Natural killer cell (primary cell): ENCODE measurements at places on chromosomes 12 and 14. TPM values are rescaled to one million over a fixed set of nuclear protein-coding genes. Genes with fewer than 3 reads are reported as not detected.
A peak's percentile ranks its signal among the peaks of the same experiment; 100 is the strongest.

DNA sequence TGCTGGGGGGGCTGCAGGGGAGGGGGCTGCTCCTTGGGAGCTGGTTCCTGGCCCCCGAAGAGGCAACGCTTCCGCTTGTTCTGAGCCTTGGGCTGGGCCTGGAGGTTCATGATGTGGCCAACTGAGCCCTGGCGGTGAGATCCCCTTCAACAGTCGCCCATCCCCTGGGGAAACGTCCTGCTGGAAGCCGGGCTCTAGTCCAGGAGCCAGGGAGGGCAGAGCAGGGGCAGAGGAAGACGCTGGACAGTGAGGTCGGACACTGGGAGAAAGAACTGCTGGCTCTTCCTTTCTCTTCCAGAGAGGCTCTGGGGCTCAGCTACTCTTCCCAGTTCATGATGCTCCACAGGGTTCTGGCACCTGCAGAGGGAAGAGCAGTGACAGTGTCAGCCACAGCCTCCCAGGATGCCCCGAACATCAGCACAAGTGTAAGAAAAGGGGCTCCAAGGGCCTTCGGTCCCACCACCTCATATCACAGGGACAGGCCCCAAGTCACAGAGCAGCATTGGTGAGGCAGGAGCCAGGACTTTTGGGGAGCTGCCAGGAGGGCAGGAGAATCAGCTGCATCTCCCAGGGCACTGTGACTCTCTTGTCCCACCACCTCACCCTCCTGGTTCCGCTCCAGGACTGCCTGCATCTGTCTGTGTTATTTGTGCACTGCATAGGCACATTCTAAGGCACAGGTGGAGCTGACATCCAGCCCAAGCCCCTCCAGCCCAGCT, 25.9 kb upstream of the PNMA1 start:
- H3K4me1 ChIP-seq = peaks cover 68% of the 10 kb centered on the region
- DNase-seq = no peak
- peaks cover 40% of the 10 kb centered on the region for H3K36me3 ChIP-seq
- H3K4me3 ChIP-seq = no peak overlapping the region
- H3K27me3 ChIP-seq = no peaks in the 10 kb centered on the region

GRCh38 chr12:65742018-65743010, 82.0 kb upstream of the HMGA2 start:
- H3K27ac ChIP-seq = no peak overlapping the region
- no peaks in the 10 kb centered on the region for H3K36me3 ChIP-seq
- H3K27me3 ChIP-seq = peaks cover 8% of the 10 kb centered on the region

DNA sequence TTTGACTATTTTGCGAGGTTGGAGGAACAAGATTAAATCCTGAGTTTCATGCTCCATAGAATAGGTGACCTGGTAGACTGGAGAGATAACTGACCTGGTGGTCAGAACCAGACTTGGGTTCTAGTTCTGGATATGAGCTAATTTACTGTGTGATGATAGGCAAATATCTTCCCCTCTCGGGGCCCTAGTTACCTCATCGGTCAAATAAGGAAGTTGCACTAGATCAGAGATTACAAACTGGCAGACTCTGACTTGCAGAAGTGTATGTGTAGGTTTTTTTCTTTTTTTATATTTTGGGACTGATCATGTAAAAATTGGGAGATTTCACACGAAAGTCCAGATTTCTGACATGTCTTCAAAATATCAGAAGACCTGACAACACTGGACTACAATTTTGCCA, 37.0 kb downstream of the RPH3A start:
- no peak overlapping the region for H3K4me3 ChIP-seq
- no peaks in the 10 kb centered on the region for H3K4me1 ChIP-seq
- H3K36me3 ChIP-seq = no peaks in the 10 kb centered on the region
- H3K27me3 ChIP-seq = peaks cover 4% of the 10 kb centered on the region
- no peak for DNase-seq

- DNase-seq = no peak
- H3K4me1 ChIP-seq = peaks cover 75% of the 10 kb centered on the region
- H3K27ac ChIP-seq = peak overlapping the region; percentile 83
Observed at GRCh38 chr12:109461846-109462756, 15.0 kb downstream of the KCTD10 start.

DNA sequence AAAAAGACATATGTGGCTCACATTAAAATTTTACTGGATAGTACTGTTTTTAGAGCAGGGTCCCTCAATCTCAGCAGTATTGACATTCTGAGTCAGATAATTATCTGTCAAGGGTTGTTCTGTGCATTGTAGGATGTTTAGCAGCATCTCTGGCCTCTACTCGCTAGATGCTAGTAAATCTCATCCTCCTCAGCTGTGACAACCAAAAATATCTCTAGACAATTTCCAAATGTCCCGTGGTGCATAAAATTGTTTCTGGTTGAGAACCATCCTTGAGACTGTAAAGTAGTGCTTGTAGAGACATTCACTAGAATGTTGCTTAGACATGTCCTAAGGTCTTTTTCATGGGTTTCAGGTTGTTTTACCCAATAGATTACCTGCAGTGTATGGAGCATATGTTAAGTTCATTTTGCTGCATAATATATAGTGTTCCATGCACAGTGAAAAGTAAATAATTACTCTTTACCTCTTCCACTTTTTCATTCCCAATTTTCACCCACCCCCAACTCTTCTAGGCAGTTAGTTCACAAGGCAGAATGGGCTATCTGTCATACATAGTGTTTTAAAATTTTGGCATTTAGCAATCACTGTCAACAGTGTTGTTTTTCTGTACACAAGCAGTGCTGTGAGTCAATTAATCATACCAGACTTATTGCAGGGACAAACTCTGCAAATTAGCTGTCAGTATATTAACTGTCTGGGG, 200.2 kb upstream of the SLC38A2 start:
- no peaks in the 10 kb centered on the region for H3K36me3 ChIP-seq
- H3K4me1 ChIP-seq = no peaks in the 10 kb centered on the region
- DNase-seq = no peak
- no peaks in the 10 kb centered on the region for H3K27me3 ChIP-seq
- no peak overlapping the region for H3K4me3 ChIP-seq
- no peak overlapping the region for H3K27ac ChIP-seq

GRCh38 chr12:89427508-89428156, 75.3 kb upstream of the DUSP6 start:
- peak overlapping the region; percentile 73 for H3K27ac ChIP-seq
- peak; percentile 14 for DNase-seq
- no peaks in the 10 kb centered on the region for H3K27me3 ChIP-seq
- H3K4me1 ChIP-seq = peaks cover 14% of the 10 kb centered on the region
- peaks cover 10% of the 10 kb centered on the region for H3K36me3 ChIP-seq
- H3K4me3 ChIP-seq = no peak overlapping the region

Gene CLEC6A
- total RNA-seq = not detected

- no peaks in the 10 kb centered on the region for H3K36me3 ChIP-seq
- no peaks in the 10 kb centered on the region for H3K4me1 ChIP-seq
- DNase-seq = peak; percentile 65
Observed at GRCh38 chr14:51283402-51284085, 43.5 kb downstream of the TMX1 start.

- peaks cover 9% of the 10 kb centered on the region for H3K36me3 ChIP-seq
- peaks cover 52% of the 10 kb centered on the region for H3K4me1 ChIP-seq
- H3K4me3 ChIP-seq = no peak overlapping the region
- H3K27ac ChIP-seq = peak overlapping the region; percentile 14
Observed at GRCh38 chr12:94267537-94267872, 119.1 kb downstream of the PLXNC1 start.

- H3K27me3 ChIP-seq = no peaks in the 10 kb centered on the region
- peaks cover 11% of the 10 kb centered on the region for H3K4me1 ChIP-seq
- DNase-seq = no peak
- no peak overlapping the region for H3K4me3 ChIP-seq
Observed at GRCh38 chr14:51564460-51564859, 87.2 kb upstream of the FRMD6 start.
